ENCODE measurements at places on chromosomes 7 and 10. TPM values are rescaled to one million over a fixed set of nuclear protein-coding genes. Genes with fewer than 3 reads are reported as not detected.

Gene GTF2IRD2
- 19.6 TPM for total RNA-seq

Gene EN2
- not detected for total RNA-seq

Gene GPR26
- not detected for total RNA-seq

Gene TUBB8
- not detected for total RNA-seq

Gene GNAI1
- total RNA-seq = 75.9 TPM

Gene ANXA8
- total RNA-seq = 98.0 TPM

Gene TMEM225B
- 6.8 TPM for total RNA-seq

DNA sequence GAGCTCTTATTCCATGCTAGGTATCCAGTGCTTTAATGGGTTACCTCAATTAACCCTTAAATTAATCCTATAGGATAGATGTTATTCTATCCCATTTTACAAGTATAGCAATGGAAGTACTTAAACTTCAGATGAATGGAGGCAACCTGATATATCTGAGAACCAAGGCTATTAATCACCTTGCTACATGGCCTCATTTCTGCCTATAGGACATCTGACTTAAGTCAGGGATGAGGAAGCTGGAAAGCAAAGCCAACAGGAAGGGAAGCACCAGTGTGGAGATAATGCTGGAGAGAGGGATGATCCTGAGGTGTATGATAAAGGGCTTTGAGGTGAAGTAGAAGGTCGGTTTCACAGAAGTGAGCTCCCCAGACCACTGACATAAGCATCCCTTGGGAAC, 132.3 kb downstream of the CHN2 start:
- DNase-seq = no peak

DNA sequence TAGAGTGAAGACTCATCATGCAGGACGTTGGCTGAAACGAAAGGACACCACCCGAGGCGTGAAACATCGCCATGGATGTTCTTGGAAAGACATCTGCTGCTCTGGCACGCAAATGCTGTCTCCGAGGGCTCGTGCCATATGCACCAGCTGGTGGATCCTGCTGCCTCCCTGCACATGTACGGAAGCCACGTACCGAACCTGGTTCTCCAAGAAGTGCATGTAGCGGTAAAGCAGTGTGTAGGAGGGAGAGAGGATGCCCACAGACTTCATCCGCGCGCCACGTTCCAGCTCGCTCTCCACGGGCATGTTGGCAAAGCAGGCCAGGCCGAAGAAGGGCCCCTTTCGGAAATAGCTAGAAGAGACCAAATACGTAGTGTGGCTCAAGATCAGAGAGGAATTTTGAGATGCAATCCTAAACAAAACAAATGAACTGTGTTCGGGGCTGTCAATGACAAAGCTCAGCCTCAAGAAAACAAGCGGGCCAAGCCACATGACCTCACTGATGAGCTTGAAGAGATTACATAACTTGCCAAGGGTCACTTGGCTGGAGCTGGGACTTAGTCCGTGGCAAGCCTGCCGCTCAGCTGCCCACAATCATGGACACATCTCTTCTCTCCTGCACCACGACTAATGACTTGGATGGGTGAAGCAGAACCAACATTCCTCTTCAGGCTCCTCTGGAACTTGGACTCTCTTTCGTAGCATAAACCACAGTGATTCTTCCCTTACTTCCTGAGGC, 16.5 kb downstream of the DENND11 start:
- no peak for DNase-seq

DNA sequence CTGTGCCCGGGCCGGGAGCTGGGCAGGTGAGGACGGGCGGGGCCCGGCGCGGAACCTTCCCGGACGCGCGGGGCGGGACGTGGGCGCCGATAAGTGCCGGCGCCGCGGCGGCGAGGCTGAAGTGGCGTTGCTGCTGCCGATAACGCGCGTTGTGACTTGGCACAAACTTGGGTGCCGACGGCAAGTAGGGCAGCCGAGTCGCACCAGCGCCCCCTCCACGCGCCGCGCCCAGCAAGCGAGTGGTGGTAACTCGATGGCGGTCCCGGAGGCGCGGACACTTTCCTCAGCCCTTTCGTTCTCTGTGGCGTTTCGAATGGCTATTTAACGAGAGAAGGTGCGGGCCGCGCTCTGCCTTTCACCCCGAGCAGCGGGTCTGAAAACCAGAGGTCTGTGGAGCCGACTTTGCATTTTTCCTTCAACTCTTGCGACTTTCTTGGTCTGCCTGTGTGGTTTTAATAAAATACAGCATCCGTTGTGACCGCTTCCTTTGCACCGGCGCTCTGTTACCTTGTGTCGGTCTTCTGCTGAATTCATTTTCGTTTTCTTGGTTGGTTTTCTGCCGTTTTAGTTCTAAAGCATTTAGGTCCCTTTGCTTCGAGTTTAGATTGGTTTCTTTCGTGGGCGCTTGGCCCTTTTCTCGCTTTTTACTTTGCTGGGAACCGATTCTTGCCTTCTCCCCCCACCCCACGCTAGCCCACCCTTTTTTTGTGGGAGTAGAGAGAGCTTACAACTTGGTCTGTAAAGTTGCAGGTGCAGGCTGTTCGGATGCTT, 701 bp downstream of the STK17A start:
- DNase-seq = peak; percentile 85

GRCh38 chr10:133275684-133276092, 980 bp downstream of the ADAM8 start:
- DNase-seq = no peak

- no peak for DNase-seq
Measured at GRCh38 chr10:29068302-29068701, 220.6 kb upstream of the LYZL1 start.

DNA sequence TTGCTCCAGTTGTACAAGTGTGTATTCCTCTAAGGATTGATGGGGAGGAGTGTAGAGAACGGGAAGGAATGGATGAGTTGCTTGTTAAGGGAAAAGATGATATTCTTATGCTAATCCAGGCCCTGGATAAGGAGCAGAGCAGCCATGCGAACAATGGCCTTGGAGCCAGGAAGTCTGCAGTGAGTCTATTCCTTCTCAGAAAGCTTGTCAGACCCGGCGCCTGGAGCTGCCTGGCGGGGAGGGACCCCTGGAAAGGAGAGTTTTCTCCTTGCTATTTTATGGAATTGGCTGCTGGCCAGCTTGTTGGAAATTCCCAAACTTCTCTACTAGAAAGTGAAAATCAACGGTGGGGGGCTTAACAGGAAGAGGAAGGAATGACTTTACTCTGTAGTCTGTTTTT, 89.1 kb downstream of the MMRN2 start:
- no peak for DNase-seq

DNA sequence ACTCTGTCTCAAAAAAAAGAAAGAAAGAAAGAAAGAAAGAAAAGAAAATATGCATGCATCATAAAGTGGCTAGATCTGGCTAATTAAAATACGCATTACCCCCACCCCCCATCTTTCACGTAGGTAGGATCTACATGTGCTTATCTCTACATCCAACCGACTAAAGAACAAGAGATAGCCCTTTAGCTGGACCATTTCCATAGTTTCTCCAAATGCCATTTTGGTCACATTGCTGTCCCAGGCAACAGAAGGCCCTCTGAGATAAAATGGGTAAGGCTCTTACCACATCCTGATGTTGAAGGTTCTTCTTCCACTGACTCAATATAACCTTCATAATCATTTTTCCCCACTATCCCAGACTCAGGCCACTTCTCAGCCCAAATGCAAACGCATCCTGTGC, 31.5 kb downstream of the PIK3AP1 start:
- no peak for DNase-seq

DNA sequence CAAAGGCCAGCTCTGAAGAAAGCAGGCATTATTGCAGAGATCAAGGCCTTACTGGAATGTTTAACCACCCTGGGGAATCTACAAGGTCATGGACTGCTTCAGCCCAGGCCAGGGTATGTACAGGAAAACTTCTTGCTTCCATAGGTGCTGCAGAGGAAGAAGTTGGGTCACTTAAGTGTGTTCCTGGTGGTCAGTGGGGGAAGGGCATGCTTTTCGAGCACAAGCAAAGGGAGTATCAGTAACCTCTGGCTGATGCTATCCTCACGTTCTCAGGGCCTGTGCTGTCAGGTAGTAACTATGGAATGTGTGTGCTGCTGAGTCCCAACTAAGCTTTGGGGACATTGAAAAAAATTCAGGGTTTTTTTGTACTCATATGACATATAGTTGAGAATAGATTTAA, 234.0 kb upstream of the SP4 start:
- no peak for DNase-seq

DNA sequence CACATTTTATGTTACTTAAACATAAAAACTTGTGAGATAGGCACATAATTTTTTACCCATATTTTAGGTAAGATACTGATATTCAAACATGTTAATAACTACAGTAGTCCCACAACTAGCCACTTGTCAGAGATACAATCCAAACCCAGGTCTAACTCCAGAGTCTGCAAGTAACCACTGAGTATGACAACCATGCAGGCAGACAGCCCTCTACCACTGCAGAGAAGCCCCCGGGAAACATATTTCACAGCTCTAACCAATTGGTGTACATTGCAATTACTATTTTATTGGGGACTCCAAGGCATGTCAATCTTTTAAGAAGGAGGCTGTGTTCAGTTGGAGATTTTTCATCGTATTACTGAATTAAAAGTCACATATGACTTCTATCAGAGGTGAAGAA, 107.2 kb upstream of the FAM133B start:
- no peak for DNase-seq

DNA sequence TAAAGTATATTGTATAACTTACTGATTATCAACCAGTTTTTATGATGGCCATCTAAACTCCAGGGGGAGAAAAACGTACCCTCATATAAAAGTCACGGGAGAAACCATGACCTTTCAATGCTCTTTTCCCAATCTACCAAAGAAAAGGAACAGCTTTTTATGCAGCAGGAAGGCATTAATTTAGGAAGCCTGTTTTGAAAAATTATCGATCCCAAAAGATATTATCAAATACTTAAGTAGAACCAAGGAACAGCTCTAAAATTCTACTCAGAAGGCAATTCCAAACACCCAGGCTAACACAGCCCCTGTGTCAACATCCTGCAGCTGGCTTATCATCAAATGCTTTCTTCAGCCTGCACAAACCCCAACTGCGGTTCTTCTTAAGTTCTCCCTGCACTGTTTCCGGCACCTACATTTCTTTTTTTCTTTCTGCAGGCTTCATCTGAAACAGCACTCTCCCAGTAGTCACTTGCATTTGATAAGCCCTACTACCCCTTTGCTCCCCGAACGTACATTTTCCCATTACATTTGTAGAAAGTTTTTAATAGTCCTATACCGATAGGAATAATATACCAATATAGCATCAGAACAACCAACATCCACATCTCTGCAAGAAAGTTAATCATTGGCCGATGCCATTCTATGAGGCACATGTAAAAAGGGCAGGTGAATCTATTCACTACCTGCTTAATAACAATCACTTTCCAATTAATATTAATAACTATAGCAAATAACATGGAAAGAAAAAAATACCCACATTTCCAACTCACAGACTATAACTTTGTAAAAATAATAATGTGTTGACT, 47.9 kb downstream of the PIP4K2A start:
- DNase-seq = no peak

DNA sequence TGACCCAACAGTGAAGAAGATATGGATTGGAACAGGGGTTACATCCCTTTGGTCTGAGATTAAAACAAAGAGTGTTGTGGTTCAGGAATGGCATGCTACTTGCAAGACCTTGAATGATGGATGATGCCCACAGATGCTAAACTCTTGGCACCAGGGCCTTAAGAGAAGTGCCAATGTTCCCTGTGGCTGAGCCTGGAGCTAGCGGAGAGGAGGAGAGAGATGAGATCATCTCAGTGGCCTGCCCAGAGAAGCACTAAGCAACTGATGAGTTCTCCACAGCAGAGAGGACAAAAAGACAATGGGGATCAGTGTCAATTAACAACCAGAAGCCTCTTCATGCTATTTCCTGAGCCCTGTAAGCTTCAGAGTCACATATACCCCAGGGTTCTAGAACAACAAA, 97.8 kb downstream of the ELAPOR2 start:
- DNase-seq = no peak

DNA sequence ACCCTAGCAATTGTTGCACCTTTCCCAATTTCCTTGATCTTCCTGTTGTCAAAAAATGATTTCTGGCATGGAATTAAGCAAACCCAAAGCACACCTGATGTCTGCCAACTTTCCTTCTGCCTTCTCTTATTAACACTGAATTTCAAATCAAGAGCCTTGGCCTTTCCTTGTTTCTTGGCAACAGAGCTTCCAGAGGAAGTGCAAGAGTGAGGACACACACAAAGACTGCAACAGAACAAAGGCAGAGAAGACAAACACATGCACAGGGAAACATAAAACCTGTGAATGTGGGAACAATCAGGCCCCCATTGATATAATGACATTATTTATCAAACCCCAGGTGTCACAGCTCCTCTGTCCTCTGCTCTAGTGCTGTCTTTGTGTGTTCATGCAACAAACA, 73.0 kb upstream of the IL6 start:
- no peak for DNase-seq

DNA sequence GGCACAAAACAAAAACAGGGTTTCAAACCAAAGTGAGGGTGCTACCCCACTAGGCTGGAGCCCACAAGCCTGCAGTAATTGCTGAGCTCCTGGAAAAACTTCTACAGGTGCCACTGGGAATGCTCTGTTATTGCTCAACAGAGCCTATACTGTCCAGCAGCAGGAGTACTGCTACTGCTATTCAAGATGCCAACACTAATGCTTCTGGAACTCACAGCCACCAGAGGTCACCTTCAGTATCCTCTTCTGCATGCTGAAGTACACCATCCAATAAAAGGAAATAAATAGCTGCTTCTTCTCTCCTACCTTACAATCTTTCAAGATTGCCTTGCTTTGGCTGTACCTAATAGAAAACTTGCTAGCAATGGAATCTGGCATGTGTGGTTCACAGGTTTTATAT, 222.0 kb downstream of the LRRN3 start:
- DNase-seq = no peak

GRCh38 chr10:84966708-84967441, 638.5 kb downstream of the CCSER2 start:
- no peak for DNase-seq

DNA sequence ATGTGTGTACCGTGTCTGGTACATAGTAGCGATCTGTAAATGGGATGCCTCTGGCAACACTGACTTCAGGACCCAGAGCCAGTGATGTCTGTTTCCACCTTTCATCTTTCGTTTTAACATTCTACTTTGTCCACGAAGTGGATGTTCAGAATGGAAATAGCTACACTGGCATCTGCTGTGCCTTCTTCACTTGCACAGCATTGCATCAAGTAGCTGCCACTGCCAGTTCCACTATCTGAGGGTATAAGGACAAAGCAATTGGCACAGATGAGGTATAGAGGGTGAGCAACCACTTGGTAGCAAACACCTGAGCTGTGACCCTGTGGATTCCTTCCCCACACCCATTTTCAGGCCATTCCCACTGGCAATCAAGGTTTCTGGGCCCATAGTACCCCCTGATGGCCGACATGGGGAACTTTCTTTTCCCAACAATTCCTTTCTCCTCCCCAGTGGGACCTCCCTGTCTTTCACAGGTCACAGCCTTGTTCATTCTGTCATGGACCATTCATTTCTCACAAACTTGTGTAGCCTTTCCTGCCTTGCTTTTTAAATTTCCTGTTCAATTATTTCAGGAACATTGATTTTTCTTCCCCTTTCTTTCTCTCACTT, 4.0 kb downstream of the ITGA8 start:
- no peak for DNase-seq

Measured in suprapubic skin (tissue), 4 donors.